MV-4-11 (cell line): ENCODE measurements at places on chromosomes 1 and 21.
A peak's percentile ranks its signal among the peaks of the same experiment; 100 is the strongest.

DNA sequence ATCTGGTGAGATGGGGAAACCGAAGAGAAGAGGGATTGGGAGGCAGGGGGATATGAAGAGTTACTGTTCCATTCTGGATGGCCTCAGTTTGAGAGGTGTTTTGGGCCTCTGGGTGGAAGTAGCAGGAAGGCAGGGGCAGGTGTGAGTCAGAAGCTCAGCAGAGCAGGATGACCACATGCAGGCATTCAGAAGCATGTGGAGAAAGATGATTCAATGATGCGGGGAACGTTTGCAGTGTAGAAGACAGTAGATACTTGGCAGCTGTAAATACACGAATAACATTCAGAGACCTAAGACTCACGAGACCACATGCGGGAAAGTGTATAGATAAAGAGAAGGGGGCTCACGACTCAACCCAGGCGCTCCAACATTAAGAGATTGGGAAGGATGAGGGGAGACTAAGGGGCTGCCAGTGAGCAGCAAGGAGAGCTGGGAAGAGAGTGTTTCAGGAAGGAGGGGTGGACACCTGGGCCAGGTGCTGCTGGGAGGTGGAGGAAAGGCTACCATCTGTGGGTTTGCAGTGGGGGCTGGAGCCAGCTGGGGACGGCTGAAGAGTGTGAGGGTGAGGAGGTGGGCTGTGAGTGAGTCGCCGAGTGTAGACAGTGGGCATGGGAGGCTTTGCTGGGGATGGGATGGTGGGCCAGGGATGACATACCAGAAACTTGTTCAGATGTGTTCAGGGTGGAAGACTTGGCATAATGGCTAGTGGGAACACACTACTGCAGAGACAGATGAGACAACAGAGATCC lies 5.8 kb upstream of the EPS8L3 start:
- no peak for DNase-seq

DNA sequence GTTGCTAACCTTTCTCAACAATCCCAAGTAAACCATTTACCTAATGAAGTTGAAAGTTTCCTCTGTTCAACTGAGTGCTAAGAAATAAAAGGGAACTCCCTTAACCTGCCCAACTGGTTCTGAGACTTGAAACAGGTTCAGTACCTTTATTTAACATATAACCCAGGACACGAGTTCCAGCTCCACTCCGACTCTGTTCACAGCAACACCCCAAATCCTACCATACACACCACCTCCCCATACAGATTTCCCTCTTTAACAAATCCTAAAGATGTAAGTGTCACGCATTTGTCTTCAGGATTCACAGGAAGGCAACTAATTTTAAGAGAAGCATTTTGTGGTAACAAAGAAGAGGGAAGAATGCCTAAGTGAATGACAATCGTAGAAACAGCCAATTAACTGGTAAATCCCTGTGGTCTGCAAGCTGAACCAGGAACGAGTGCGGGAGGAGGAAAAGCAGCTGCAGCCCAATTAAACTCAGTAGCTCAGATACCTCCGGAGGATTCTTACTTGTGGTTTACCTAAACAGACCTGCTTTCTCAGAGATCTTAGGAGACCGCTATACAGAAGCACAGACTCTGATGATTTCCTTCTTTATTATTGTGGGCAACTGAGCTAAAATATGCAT lies 134.5 kb upstream of the MAGI3 start:
- DNase-seq = peak; percentile 1

DNA sequence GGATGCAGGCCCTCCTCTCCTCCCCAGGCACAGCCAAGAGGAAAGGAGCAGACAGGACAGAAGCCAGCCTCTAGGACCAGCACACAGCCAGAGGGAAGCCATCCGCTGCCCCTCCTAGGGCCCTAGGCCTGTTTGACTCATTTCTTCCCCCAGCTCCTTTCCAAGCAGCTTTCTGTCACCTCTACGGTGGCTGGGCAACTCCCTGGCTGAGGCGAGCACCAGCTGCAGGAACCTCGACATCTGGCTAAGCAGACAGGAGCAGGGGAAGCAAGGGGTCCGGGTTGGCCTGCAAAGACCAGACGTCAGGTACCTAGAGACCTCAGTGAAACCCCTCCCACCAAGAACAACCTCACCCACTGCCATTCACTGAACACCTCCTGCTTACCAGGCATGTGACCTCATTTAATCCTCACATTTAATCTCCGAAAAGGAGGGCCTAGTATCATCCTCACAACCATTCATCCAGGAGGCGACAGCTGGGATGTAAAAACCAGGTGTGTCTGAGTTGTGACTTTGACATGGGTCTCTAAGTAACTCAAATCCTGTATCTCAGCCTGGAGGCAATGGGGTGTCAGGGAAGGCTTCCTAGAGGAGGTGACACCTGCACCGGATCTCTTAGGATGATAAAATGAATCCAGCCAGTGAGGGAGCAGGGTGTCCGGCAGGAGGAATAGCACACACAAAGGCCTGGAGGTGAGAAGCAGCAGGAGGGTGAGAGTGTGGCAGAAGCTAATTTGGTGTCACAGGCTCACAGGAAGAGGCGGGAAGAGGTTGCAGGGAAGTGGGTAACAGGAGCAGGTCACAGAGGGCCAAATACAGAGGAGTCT lies 5.9 kb downstream of the LRP8 start:
- DNase-seq = no peak

- no peak for DNase-seq
These were observed 7.9 kb downstream of the S100B start for GRCh38 chr21:46597031-46597430.

DNA sequence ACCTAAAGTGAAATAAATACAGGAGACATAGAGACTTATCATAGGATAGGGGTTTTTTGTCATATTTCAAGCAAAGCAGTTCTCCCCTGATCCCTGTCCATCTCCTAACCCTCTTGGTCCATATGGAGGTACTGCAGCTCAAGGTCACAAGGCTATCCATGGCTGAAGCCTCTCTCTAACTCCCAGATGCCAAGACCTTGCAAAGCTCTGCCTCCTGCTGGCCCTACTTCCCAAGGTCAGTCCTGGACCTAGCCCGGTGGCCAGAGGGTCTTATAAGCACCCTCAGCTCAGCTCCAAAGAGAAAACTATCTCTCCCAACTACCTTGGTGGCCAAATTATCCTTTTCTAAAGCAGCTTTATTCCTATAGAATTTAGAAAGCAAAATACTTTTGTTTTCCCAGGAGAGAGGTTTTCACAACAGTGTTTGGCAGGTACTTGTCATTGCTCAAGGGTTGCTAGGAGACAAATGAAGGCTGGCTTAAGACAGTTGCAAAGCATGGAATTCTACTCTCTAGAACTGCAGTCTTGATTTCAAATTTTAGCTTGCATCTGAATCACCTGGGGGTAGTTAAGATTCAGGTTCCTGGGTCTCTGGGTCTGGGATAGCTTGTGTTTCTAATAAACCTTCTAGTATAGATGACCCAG lies 121.5 kb downstream of the XCL2 start:
- DNase-seq = no peak

GRCh38 chr21:43790010-43790524 lies 690 bp downstream of the RRP1 start:
- no peak for DNase-seq

- DNase-seq = no peak
These were observed 24.7 kb downstream of the HSF2BP start for GRCh38 chr21:43634618-43635017.

DNA sequence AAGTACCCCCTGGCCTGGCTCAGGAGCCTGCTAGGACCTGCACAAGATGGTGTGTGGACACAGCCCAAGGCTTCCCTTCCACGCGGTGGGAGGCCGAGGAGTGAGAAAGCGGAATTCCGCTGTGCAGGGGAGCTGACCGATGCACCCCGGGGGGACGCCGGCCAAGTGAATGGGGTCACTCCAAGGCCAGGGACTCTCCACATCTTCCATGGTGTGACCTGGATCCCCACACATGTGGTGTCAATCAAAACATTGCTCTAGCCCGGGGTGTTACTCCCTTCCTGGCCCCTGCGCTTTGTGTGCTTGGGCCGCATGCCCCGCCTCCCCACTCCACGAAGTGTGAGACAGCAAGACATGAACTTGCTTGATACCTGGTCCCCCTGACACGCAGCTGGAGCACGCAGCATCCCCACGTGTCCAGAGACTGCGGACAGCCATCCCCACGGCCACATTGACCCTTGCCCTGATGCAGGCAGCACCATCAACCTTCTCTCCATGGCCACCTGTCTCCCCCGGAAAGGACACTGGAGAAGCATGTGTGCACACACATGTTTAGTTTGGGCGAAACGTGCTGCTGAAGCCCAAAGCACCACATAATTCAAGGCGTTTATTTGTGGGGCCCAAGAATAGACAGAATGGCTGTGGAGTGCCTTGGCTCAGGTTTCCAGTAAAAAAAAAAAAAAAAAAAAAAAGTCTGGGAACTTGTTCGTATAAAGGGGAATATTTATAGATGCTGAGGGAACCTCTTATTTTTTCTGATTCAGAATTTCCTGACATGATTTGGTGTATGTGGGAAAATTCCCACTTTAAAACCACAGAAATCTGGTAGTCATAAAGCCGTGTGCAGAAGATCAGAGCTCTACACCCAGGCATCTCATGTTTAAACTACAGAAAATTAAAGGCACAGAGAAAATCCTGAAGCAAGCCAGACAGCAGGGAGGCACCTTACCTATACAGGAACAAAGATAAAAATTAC lies 171.7 kb downstream of the HUNK start:
- no peak for DNase-seq

DNA sequence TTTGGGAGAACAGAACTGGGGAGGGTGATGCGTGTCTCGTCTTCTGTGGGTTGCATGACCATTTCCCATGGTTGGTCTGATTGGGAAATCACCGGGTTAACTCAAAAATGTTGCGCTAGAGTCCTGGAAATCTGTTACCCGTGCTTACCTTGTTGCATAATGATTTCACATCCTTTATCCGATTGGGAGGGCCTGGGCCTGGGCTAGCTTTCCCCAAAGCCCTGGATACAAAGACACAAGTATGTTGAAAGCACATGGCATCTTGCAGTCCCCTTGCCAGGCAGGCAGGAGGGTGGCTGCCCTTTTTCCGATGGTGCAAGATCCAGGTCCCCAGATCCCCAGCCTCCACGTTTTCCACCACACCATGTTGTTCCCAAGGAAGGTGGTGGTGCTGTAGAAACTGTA lies 582 bp downstream of the TRPM2 start:
- DNase-seq = peak; percentile 98
